ENCODE measurements at places on chromosomes 12 and 14.

- no peak for DNase-seq
Observed at GRCh38 chr12:84046859-84047258, 865.7 kb downstream of the SLC6A15 start.

GRCh38 chr14:70073924-70074566 lies 114.7 kb downstream of the SLC8A3 start:
- DNase-seq, result peak; percentile 16

GRCh38 chr14:20409226-20409625 lies 4.1 kb downstream of the TEP1 start:
- no peak for DNase-seq

DNA sequence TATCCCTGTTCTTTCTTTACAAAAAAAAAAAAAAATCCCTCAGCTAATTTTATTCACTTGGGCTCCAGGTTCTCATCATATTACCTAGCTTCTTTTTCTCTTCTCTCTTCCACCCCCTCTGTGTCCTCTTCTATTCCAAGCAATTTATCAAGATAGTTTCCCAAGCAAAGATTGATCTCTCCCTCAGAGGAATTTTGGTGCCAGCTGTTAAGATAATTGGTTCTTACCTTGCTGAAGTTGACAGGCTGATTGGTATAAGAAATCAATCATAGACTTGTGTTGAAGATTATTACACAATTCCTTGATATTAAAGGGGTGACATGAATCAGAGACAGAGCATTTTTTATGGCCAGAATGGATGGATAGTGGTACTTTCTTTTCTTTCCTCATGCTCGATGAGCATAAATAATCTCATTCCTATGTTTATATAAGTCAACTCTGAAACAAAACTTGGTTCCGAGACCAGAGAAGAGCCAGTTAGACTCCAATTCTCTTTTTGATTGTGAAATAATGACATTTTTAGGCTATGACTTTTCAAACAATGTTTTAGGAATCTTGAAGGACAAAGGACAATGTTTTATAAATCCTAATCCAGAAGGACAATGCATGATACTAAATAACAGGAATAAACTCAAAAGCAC lies 264.1 kb upstream of the PRKD1 start:
- no peak for DNase-seq

GRCh38 chr14:79256380-79256779 lies 954.9 kb downstream of the DIO2 start:
- DNase-seq, result no peak

GRCh38 chr14:24875203-24875838 lies 174.6 kb downstream of the STXBP6 start:
- DNase-seq, result no peak

GRCh38 chr12:126347421-126347820 lies 1282.2 kb downstream of the AACS start:
- DNase-seq, result no peak

DNA sequence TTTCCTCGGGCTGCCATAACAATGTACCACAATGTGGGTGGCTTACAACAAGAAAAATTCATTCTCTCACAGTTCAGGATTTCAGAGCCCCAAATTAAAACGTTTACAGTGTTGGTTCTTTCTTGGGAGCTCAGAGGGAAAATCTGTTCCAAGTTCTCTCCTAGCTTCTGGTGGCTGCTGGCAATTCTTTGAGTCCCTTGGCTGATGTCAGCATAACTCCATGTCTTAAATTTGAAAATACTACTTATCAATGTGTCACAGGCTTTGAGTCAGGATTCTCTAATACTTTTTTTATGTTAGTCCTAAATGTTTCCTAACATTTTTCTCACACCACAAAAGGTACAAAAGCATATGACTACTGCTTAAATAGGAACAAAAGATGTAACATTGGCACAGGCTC lies 198.4 kb upstream of the ATXN7L3B start:
- no peak for DNase-seq

GRCh38 chr14:25759920-25760655 lies 710.1 kb upstream of the STXBP6 start:
- DNase-seq, result no peak

DNA sequence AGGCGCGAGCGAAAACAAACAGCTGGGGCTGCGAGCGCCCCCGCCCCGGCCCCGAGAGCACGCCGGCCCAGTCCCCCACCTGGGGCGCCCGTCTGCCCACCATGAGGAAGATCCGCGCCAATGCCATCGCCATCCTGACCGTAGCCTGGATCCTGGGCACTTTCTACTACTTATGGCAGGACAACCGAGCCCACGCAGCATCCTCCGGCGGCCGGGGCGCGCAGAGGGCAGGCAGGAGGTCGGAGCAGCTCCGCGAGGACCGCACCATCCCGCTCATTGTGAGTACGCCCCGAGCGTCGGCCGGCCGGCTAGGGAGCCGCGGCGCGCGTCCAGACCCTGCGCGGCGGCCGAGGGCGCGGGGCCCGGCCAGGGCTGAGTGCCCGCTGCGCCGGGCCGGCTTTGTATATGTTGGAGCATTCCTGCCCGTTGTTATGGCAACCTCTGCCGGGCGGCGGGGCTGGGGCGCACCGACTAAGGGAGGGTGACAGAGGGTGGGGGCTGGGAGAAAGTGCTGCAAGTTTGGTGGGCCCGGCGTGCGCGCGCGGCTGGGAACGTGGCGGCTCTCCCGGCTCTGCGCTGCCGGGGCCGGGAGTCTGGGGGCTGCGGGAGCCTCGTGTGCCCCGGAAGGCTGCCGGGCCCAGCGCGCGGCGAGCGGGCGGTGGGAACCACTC lies 367 bp downstream of the GALNT16 start:
- no peak for DNase-seq

Measured in CD4-positive, alpha-beta T cell treated with Interleukin-4 for 1 hour (primary cell).